ENCODE measurements at places on chromosomes 3 and 15.

DNA sequence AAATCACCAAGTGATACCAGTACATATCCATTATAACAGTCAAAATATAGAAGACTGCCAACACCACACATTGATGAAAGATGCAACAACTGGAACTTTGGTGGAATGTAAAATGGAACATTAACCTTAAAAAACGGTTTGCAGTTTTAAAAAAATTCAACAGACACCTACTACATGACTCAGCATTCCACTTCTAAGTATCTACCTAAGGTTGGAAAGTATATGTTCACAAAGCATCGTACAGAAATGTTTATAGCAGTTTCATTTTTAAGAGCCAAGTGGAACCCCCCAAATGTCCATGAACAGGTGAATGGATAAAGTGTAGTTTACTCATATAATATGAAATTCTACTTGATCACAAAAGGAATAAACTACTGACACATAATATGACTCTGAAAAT is 314.7 kb upstream of the ARRDC4 start:
- DNase-seq: no peak

DNA sequence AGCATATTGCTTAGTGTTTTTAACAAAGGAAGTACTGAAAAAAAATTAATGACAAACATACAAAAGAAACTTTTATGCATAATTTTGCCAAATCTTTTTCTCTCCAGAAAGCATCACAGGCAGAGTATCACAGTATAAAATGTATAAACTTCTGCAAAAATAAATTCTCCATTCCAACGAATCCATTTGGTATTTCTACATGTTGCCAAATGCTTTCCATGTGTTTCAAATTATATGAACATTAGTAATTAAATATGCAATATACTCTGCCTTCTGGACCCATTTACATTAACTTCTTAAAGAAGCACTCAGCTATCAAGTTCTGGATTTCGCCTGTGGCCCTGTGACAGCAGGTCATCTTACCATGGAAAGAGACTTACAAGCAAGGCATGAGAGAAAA is 189.1 kb upstream of the ALCAM start:
- no peak for DNase-seq

DNA sequence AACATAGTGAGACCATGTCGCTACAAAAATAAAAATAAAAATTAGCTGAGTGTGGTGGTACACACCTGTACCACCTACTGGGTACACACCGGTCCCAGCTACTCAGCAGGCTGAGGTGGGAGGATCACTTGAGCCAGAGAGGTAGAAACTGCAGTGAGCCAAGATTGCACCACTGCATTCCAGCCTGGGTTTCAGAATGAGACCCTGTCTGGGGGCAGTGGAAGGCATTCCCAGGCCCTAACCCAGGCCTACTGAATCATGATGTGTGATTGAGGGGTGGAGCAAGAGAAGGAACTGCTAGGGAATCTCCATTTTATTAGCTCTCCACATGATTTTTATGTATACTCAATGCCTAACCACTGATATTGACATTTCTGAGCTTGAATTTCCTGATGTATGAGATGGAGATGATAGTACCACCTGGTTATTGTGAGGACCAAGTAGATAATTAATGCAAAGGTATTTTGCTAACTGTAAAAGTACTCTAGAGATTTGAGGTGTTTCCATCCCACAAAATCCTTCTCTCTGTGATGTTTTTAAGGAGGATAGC is 169.5 kb upstream of the UMPS start:
- DNase-seq: no peak

DNA sequence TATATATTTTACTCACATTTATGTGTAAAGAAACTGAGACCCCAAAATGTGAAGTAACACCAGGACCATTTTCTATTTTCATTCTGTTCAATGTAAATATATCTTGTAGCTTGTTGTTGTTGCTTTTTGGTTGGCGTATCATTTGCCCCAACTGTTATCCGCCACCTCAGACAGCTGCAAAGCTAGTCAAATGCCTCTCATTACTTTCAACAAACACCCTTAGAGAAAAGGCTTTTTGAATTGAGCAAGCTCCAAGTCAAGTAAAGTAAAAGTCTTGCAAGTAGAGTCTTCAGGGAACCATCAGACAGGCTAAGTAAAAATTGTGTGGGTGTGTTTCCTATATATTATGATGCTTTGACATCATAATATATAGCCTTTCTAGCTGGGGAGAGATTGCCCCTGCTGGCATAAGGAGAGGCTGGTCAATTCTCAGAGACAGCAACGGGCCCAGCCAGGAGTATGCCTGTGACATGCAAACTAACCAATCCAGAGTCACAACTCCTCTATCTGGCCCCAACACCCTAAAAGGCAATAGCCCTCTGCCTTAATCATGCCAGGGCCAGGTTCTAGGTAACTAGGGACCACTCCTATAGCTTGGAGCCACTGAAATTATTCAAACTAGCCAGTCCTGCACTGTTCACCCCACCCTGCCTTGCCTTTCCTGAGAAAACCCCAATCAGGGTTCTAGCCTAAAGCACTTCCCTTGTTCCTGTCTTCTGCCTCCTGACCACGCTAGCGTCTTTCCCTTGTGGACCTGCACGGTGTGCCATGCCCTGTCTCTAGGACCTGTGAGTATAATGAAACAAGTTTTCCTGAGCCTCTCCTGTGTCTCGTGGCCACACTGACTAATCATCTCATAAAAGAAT is 75.6 kb downstream of the RAD18 start:
- no peak for DNase-seq

- DNase-seq: no peak
Measured at GRCh38 chr15:88661761-88662556, 23.1 kb downstream of the ISG20 start.

DNA sequence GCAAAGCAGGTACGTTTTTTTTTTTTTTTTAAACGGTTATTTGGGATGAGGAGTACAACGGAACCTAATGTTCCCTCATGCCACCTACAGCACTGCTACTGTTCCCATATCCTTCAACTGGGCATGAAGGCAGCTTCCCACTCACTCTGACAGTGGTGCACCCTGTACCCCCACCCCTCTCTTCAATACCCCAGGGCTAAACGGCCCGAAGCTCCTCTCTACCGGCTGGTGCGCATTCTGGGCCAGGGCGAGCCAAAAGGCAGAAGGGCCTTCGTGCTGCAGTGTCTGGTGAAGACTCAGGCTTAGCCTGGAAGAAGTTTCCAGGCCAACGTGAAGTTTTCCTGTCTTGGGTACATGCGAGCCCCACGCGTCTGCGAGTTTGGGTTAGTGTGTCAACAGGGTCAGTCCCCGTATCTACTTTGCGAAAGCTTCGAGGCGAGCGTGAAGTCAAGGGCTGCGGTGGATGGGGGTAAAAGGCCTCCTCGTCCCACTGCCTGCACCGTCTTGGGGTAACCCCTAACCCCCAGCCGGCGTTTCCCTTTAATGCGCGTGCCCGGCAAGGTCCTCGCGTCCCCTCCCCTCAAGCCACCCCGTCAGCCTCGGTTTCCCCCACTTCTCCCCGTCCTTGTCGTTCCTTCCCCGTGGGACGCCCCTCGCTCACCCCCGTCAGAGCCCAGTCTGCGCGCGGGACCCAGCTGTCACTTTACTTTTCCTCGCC is 765 bp upstream of the UBE2E2 start:
- no peak for DNase-seq

DNA sequence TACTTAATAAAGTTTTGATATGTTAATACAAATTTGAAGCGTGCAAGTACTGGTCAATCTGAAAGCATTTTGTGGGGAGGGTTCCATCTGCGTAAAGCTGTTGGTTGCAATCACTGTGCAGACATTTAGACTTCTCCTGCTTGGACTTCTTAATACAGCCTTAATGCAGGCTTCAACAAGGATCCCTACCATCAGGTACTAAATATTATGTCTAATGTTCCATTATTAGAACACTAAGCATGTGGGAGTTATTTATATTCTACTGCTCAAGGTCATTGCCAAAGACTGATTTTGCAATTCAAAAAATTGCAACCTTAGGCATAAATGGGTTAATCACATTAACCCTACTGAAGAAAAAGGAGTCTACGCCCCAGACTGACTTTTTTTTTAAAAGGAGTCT is 73.9 kb upstream of the MYO5C start:
- no peak for DNase-seq

GRCh38 chr3:23691357-23691895 is 114.3 kb upstream of the UBE2E1 start:
- no peak for DNase-seq

DNA sequence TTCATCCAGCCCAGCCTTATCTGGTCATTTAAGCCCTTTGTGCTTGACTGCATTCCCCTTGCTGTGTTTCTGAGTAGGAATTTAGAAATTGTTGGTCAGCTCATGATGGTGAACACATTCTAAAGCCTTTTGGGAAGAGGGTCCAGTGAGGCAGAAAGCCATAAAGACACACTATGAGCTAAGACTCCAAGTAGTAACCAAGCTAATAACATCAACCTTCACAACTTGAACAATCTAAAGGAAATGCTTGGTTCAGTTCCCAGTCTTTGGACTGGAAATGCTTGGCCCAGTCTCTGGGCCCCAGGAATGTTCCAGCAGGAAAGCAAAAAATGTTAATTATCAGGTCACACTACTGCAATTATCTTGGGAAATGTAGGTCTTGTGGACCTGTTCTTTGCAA is 7.7 kb downstream of the PLSCR1 start:
- peak; percentile 90 for DNase-seq

DNA sequence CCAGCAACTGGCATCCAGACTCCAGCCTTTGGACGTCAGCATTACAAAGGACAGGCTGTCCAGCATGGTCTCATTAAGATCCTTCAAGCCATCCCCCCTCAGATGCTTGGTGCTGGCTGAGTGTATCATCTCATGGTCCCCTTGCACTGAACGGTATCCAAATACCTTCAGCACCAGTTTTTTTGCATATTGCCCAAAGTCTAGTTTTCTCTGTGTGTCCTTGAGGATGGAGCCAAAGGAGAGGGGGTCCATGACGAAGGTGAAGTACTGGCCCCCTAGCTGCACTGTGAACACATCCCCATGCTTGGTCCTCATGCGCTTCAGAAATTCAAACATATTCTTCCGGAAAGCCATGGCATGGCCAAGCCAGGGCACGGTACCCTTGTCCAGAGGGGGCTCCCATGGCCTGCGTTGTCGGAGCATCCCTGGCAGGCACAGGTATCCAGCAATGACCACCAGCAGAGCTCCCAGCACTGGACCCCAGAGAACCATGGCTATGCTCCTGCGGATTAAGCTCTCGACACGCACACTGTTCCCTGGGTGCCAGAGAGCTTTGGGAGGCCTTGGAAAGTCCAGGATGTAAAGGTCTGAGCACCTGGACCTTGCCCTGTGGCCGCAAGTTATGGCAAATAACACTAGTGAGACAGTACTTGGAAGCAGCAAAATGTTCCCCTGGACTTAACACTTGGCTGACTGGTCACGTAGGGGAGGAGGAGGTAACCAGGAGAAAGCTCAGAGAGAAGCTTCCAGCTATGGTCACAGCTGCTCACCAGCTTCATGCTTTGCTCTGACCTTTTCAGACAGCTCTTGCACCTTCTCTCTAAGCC is at the start of gene CYP8B1:
Gene CYP8B1, minus strand, starts transcription at position 555 of the 827 bp plus-strand sequence. Its CDS starts 63 bp downstream, at position 492.
- DNase-seq: no peak

DNA sequence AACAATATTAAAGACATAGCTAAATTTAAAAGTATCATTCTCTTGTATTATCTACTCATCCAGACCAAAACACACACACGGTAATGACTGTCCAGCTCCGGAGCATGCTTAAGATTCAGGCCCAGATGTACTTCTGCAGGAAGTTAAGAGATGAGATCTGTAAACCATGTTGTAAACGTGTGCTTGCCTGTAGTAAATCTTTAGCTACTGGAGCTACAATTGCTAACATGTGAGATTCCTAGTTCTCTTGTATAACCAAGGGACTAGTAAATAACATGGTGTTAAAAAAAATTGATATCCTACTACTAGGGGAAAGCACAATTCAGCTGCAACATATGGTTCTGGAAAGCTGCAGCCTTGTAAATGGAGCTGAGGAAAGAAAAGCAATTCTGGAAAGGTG is 651.7 kb upstream of the CCDC54 start:
- DNase-seq: no peak

DNA sequence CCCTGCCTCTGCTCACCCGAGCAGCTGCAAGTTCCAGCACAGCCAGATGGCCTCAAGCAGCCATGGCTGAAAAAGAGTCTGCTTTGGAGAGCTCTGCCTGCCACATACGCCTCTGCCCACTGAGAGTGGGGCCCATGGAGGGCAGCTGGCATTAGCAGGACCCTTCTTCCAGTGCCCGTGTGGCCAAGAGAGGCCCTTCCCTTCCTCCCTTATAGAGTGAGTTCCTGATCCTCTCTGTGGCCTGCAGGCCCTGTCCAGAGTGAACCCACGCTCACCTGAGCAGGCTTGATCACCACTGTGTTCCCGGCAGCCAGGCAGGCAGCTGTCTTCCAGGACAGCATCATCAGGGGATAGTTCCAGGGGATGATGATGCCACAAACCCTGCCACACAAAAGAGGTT is 41.4 kb upstream of the SLC41A3 start:
- DNase-seq: no peak

DNA sequence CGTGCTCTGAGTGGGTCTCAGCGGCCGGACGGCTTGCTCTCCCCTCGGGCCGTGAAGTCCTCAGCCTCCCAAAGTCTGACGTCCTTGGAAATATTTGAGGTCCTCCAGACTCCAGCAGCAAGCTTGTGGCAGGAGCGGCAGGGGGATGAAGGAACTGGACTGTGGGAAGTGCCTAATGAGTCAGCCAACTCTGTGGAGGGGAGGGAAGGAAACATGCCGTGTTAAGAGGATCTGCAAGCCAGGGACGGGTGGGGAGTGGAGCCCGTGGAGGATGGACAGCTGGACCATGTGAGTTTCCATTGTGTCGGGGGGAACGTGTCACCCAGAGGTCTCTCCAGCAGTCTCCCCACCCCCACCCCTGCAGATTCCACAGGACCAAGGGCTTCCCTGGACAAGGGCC is 39.4 kb upstream of the IDH2 start:
- DNase-seq: peak; percentile 19

GRCh38 chr3:13201851-13202250 is 128.6 kb upstream of the IQSEC1 start:
- DNase-seq: no peak

DNA sequence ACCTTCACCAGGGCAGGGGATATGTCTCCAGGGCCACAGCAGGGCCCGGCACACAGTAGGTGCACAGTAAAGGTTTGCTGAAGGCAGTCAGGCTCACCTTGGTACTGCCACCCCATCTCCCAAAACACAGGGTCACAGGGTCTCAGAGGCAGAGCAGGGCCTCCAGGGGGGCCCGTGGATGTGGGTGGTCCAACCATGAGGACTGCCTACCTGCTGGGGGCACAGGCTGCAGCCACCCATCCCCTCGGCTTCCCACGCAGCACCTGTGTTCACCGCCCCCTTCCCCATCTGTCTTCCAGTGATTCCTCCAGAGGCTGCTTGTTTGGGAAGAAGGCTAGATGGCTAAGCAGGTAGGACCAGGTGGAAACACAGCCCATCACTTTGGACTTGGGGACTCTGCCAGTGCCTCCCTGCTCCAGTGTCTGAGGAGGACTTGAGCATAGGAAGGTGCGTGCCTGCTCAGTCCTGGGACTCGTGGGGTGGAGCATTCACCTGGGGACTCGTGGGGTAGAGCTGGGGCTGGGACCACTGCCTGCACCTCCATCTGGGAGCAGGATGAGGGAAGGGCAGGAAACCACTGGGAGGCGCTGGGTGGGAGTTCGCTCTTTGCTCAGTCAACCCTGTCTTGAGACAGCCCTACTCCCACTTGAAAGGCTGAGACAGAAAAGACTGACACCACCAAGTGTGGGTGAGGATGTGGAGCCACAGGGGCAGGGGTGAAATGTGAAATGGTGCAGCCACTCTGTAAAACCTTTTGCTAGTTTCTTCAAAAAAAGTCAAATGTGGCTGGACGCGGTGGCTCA is 18.8 kb upstream of the PLXND1 start:
- no peak for DNase-seq

GRCh38 chr15:59255680-59256336 is 49.2 kb downstream of the LDHAL6B start:
- DNase-seq: no peak

GRCh38 chr3:184241447-184242296 is 7.1 kb downstream of the ALG3 start:
- DNase-seq: no peak

- no peak for DNase-seq
Measured at GRCh38 chr15:73397461-73397860, 28.7 kb upstream of the HCN4 start.

Data from astrocyte of the cerebellum (primary cell).